Activated CD8-positive, alpha-beta T cell treated with anti-CD3 and anti-CD28 coated beads for 36 hours (primary cell): ENCODE measurements at places on chromosomes 11 and 22. TPM values are rescaled to one million over a fixed set of nuclear protein-coding genes. Genes with fewer than 3 reads are reported as not detected.

DNA sequence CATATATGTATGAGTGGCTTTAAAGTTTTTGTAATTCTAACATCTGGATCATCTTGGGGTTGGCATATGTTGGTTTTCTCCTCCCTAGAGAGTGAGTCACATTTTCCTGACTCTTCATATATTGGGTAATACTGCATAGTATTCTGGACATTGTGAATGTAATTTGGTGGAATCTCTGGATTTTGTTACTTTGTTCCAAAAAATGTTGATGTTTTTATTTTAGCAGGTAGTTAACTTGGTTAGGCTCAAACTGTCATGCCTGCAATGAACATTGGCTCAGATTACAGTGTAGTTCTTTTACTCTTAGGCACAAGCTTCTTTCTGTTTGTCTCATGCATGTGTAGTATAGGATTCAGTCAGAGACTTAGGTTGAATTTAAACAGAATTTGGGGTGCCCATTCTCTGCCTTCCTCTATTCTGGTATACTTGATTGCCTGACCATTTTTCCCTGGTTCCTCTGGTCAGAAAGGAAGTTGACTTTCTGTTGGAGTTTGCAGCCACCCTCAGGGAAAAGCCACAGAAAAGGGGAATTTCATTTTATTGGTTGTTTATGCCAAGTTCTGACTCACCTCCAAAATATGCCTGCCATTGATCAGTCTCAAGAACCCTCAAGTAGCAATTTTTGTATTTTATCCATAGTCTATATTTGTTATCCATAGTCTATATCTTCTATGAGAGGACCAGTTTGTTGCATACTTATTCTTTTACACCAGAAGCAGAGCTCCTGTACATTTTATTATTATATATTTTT is 151.7 kb downstream of the UVRAG start:
- H3K4me1 ChIP-seq = peaks cover 8% of the 10 kb centered on the region
- H3K4me3 ChIP-seq = no peak overlapping the region
- H3K36me3 ChIP-seq = peaks cover 12% of the 10 kb centered on the region
- H3K27ac ChIP-seq = no peak overlapping the region

DNA sequence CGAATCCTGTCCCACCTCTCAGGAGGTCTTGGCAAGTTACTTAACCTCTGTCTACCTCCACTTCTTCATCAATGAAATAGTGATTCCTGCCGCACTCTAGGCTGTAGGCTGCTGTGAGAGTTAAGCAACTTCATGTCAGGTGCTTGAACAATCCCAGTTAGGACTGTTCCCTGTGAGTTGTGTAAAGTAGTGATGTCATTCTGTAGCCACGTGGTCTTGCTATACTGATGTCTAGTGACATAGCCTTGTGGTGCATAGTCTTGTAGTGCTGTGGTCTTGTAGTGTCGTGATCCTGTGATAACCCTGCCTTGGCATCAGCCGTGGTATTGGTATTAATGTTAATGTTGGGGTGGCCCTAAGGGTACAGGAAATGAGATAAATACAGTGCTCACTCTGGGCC is 30.3 kb upstream of the PRR5 start:
- H3K4me3 ChIP-seq = no peak overlapping the region
- H3K4me1 ChIP-seq = peaks cover 41% of the 10 kb centered on the region
- H3K27me3 ChIP-seq = no peaks in the 10 kb centered on the region
- peak overlapping the region; percentile 30 for H3K27ac ChIP-seq
- H3K36me3 ChIP-seq = no peaks in the 10 kb centered on the region
- peak; percentile 64 for DNase-seq

DNA sequence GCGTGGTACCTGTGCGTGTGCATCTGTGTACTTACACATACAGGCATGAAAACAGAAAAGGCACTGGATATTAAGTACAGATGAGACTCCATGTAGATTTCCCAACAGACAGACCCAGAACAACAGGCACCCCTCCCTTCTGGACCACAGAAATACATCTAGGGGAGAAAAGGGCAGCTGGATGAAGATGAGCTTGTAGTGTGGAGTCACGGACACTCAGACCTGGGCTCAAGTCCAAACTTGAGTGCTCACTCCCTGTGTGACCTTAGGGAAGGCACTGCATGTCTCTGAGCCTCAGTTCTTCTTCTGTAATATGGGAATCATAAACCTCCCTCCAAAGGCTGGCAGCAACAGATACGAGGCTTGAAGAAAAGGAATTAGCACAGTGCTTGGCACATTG is 108.9 kb downstream of the GALNT18 start:
- no peak for DNase-seq
- no peaks in the 10 kb centered on the region for H3K36me3 ChIP-seq
- no peaks in the 10 kb centered on the region for H3K4me1 ChIP-seq
- no peak overlapping the region for H3K27ac ChIP-seq
- H3K27me3 ChIP-seq = no peaks in the 10 kb centered on the region

GRCh38 chr11:12668166-12668565 is 6.1 kb upstream of the TEAD1 start:
- DNase-seq = no peak
- no peaks in the 10 kb centered on the region for H3K4me1 ChIP-seq

GRCh38 chr11:42913731-42914130 is 398.1 kb upstream of the API5 start:
- no peak overlapping the region for H3K4me3 ChIP-seq
- H3K4me1 ChIP-seq = no peaks in the 10 kb centered on the region
- H3K27me3 ChIP-seq = no peaks in the 10 kb centered on the region
- H3K27ac ChIP-seq = no peak overlapping the region
- DNase-seq = no peak

DNA sequence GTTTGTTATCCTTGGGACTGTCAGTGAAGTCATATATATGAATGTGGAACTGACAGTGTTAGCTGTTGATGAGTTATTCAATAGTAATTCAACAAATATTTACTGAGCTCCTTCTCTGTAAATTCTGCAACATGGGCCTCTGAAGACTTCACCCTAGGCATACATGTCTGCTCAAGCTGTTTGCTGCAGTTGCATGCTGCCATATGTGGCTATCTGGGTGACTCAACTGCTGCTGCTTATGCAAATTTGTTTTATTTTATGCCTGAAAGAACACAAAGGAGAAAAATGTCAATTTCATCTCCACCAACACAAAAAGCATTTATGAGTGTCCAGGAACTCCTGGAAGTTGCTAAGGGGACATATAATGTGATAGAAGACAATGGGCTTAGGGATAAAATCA is 417.6 kb downstream of the AASDHPPT start:
- H3K4me3 ChIP-seq = no peak overlapping the region
- no peaks in the 10 kb centered on the region for H3K4me1 ChIP-seq
- no peaks in the 10 kb centered on the region for H3K27me3 ChIP-seq
- DNase-seq = no peak
- H3K27ac ChIP-seq = no peak overlapping the region
- no peaks in the 10 kb centered on the region for H3K36me3 ChIP-seq

Gene PRRG4
- 0.34 TPM for total RNA-seq

Gene P2RX6
- 0.25 TPM for total RNA-seq

Gene CDC42BPG
- total RNA-seq = 0.61 TPM

Gene NLRP10
- not detected for total RNA-seq
